ENCODE measurements at places on chromosomes 16 and 17.

DNA sequence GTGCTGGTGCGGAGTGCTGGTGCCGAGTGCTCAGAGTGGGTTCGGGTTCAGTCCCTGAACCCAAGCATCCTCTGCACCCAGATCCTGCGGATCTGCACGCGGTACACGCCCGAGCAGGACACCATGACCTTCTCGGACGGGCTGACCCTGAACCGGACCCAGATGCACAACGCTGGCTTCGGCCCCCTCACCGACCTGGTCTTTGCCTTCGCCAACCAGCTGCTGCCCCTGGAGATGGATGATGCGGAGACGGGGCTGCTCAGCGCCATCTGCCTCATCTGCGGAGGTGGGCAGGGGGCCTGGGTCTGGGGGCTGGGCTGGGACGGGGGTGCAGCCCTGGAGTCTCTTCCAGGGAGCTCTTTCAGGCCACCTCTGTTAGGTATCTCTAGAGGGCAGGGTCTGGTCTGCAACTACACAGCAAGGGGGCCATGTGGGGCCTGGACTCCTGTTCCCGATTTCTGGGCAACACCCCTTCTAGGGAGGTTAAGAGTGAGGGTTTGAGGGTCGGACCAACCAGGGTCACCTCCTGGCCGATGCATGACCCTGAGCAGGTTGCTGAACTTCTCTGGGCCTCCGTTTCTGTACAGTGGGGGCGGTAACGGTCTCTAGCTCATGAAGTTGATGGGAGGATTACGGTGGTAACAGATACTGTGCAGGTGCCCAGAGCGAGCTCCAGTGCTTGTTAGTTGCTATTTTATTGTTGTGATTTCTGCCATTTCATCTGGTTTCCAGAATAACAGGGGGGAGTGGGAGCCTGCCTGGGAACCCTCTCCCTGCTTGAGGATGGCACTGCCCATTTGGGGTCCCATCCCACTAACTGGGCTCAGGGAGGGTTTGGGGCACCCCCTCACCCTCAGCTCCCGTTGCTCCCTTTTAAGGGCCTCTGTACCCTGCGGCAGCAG lies 10.1 kb downstream of the GJD3 start:
- DNase-seq: no peak

DNA sequence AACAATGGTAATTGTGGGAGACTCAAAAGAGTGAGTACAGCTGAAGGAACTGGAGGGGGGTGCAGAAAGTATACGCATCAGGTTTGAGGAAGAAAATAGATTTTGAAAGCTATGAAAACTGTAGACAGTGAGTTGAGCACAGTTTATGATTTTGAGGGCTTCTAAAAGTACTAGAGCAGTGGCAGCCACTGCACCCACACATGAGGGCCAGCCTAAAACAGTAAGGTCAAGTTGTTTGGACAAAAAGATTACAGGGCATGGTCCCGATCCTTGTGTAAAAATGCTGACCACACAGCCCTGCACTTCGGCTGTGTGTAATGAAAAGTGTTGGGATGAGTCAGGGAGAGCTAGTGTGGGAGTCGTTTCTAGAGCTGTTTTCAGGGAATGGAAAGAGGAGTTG lies 2282.1 kb downstream of the TP53TG3F start:
- DNase-seq: no peak

GRCh38 chr17:73122953-73123605 lies 30.6 kb upstream of the SLC39A11 start:
- no peak for DNase-seq

DNA sequence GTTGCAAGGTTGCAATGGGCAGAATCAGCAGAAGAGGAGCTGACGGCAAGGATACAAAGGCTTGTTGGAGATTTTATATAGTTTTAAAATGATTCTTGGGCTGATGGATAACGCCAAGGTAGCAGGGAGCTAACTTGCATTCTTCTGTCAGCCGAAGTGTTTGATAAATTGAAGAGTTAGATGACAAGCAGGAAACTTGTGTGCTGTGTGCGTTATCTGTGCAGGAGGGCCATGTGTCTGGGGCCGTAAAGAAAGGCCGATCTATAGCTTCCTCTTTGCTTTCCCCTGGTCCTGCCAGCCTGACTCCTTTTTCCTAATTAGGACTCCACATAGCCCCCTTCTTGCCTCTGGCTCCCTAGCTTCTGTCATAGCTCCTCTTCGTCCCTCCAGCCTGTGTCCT lies 6.7 kb upstream of the WWOX start:
- DNase-seq: no peak

- peak; percentile 83 for DNase-seq
Observed at GRCh38 chr17:42193969-42194899, at the start of gene GHDC. Gene GHDC (minus strand): TSS chr17:42194494. CDS start chr17:42193581, 913 bp downstream.

DNA sequence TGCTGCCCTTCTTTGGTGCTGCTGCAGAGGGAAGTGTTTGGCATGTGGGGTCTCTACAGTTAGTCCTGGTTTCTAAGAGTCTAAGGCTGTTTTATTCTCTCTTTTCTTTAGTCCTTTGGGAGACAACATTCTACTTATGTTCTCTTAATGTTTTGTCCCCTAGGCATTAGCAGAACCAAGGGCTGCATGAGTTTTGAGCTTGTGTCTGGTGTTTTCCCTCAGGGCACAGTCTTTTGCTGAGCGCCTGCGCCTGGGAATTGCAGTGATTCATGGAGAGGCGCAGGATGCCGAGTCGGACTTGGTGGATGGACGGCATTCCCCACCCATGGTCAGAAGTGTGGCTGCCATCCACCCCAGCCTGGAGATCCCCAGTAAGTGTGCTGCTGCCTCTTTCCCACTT lies 41.1 kb upstream of the SLC5A10 start:
- DNase-seq: no peak

DNA sequence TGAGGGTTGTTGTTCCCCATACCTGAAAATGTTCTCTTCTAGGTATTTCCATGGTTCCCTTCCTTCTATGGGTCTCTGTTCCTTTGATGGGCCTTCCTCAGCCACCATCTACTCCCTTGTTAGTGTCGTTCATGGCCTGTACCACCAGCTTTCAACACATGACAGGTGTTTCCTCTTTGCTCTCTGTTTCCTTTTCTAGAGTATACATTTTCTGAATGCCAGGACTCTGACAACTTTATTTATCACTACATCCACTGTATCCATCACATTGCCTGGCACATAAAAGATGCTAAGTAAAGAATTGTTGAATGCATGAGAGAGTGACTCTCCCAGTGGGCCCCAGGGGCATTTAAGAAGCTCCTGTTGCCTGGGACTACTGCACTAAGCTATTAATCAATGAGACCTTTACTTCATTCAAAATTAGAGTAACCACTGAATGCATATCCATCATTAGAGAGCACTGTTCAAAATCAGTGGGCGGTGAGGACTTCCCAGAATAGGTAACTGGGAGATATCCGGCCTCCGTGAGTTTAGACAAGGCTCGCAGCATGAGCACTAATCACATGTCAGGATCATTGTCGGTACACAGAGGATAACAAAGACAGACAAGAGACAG lies 255.0 kb downstream of the CBLN1 start:
- no peak for DNase-seq

DNA sequence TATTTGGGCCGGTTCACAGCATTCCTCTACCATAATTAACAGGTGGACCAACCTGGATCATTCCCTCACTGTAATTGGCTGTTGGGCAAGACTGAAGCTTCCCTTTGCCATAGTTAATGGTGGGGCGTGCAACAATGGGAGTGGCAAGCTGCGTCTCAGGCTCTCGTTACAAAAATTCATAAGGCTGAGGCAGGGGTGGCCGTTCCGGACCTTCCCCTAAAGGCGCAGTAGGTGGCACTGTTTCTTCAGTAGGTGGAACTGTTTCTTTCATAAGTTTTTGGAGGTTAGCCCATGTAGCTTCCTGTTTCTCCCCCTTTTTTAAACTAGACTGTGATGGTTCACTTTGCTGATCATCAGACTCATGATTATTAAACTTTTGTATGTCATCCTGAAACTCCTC lies 17.0 kb upstream of the TMC5 start:
- no peak for DNase-seq

DNA sequence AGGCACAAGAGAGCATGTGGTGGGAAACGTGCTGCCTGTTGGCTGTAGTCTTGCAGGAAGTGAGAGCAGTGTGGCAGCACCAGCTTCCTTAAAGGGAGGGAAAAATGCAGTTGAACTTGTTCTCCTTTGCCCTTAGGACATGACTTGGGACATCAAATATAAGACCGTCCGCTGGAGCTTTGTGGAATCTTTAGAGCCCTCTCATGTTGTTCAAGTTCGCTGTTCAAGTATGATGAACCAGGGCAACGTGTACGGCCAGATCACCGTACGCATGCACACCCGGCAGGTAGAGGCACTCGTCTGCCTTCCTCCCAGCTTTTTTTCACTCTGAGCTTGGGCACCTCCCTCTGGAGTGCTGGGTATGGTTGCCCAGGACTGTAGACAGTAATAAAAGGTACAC lies 23.3 kb downstream of the GPR179 start:
- no peak for DNase-seq

GRCh38 chr16:57377080-57377841 lies 5.0 kb downstream of the CX3CL1 start:
- DNase-seq: no peak

- peak; percentile 44 for DNase-seq
Observed at GRCh38 chr17:81387100-81388090, 7.9 kb upstream of the BAHCC1 start.

DNA sequence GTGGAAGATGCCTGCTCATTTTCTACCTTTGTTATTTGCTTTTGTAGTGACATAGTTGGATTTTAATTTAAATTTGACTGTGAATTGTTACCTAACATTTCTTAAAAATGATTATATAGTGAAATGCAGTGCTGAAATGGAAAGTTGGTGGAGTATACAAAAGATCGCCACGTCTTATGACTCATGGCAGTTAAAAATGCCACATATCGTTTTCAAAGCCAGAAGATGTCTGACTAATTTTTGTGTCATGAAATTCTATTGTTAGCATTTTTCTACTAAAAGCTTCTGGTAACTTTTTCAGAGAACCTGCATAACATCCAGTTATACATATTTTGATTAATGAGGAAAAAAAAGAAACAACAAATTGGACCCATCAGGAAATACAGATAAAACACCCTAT lies 20.6 kb downstream of the MAP2K4 start:
- no peak for DNase-seq

DNA sequence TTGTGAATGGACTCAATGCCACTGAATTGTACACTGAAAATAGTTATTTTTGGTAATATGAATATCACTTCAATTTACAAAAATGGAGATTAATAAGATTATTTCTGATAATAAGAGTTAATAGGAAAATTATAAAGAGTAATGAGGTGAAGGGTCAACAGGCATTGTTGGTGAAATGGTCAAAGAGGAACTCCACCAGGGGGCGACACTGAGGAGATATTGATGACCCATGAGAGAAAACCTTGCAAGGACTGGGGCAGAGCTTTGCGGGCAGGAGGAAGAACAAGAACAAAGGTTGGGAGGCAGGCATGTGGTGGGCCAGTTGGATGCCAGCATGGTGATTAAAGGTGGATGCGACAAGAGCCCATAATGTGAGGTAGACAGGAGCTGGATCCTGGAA lies 74.0 kb upstream of the XYLT1 start:
- DNase-seq: peak; percentile 6

DNA sequence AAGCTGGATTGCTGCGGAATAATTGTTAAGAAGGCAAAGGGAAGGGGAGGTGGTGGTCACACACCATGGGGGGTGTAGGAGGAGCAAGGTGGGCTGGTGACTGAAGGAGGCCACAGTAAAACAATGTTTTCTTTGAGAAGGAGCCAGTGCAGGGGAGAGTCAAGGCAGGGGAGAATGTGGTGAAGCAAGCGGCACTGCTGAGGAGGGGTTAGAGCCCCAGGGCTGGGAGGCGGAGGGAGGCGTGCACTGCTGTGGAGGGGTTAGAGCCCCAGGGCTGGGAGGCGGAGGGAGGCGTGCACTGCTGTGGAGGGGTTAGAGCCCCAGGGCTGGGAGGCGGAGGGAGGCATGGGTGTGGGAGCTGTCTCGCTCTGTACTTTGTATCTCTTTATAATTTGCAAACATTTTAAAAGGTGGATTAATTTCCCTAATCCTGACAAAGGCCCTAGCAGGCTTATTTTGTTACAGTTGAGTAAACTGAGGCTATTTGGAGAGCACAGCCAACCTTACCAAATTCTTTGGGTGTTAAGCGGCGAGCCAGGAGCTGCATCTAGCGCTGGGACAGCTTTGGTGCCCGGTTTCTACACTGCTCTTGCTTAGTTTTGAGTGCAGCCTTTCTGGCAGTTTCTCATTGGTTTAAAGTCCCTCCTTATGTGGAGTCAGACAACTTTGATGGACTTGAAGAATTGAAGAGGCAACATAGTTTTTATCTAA lies 20.9 kb downstream of the RPTOR start:
- no peak for DNase-seq

DNA sequence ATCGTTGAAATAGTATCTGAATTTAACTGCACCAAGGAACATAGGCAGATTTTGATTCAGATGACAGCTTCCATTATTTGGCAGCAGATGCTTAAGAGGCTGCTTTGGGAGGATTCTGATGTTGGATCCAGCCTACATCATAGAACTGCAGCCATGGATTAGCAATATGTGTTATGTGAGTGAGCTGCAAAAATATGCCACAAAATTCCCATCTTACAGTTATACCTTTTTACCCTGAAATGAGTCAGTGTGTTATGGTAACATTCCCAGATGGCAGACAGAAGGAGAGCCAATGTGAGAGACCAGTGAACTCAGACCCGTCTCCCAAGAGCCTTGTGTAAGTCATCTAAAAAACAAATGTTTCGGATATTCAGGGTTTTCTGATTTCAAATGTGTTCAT lies 206.1 kb downstream of the CDH13 start:
- DNase-seq: no peak

- no peak for DNase-seq
Observed at GRCh38 chr17:53032861-53033271, 789.9 kb upstream of the KIF2B start.

DNA sequence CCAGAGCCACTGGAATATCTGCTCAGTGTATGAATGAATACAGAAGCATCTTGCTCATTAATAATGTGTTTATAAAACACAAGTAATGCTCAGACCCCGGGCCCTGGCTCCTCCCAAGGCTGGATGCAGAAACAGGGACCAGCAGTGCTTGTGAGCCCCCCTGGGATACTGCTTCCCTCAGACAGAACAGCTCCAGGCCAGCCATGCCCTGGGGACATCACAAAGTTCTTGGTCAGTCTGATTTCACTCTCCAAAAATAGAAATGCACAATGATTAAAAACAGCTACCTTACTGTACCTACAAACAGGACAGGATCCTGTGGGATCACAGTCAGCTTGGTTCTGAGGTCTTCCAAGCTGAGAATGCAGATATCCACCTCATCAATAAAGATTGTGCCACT lies 68.2 kb downstream of the ABCC12 start:
- DNase-seq: no peak

DNA sequence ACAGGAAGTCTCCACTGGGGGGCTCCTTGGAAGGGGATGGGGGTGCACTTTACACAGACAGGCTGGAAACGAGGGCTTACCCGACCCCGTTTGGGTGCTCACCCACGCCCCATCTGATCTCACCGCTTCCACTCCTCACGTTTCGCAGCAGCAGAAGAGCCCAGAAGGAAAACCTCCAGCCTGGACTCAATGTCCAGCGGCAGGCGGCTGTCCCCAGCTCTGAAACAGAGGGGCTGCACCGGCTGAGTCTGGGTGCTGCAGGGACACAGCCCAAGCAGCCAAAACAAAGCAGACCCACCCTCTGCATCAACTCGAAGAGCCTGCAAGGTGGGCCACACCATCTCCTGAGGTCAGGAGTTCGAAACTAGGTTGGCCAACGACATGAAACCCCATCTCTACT lies 3.9 kb downstream of the MEAK7 start:
- DNase-seq: no peak

GRCh38 chr17:4574448-4575045 lies 9.8 kb upstream of the SMTNL2 start:
- DNase-seq: no peak

GRCh38 chr17:2709183-2709661 lies 2.3 kb downstream of the CLUH start:
- no peak for DNase-seq
